Fibroblast of upper back skin (primary cell): ENCODE measurements at places on chromosomes 5 and 9.

DNA sequence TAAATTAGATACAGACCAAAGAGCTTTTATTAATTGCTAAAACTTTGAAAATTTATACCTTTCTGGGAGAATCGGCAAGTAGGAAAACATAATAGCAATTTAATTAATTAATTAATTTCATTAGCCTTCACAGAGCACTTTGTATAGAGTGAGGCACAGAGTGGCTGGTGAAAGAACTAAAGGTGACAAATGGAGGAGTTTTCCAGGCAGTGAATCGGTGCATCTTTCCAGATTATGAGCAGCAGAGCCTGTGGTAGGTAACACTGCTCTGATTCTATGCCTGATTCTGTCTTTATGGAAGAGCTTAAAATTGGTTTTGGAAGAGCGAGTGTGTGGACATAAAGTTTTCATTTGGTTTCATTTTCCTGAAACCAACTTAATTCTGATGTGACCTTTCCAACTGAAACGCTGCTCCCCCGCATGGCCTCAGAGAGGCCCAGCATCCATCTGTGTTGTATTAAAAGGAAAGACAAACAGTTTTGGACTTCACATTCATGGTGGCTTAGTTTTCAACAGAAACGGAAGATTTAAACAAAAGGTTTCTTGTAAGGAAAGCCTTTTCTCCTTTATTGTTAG, 188.9 kb upstream of the RPS23 start:
- DNase-seq = peak; percentile 64

DNA sequence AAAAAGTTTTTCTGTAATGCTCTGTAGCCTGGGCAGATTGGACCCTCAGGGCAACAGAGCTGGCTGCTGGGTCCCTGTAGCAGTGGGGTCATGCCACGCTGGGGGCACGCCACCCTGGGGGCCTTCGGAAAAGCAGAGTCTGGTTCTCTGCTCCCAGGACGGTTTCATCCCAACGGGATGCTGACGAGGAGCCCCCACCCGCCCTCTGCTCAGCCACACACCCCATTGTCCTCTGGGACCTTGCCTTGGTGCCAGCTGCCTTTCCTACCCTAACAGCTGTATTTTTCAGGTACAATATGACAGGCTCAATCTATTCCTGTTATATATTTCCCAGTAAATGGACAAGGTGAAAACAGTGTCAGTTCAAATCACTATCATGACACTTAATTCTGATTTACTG, 29.0 kb upstream of the MVB12B start:
- DNase-seq = no peak

GRCh38 chr9:118362123-118362522, 657.9 kb downstream of the TLR4 start:
- peak; percentile 61 for DNase-seq

DNA sequence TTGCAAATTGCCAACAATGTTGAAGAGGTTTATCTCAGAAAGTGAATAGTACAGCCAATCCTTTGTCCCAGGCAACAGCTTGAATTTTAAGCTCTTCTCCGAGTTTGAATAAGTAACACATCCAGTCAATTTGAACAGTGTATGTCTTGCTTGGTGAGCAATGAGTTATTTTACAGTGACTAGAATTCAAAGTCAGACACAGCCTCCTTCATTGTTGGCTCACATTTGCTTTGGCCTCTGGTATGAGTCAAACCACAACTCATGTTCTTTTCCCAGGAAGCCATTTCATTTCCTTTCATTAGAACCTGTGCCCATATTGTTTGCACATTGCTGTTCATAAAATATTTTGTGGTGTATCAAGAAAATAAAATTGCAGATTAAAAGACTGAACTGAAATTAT, 622.0 kb upstream of the DAB2 start:
- DNase-seq = peak; percentile 31

- DNase-seq = no peak
Observed at GRCh38 chr9:88957526-88957925, 33.7 kb upstream of the S1PR3 start.

DNA sequence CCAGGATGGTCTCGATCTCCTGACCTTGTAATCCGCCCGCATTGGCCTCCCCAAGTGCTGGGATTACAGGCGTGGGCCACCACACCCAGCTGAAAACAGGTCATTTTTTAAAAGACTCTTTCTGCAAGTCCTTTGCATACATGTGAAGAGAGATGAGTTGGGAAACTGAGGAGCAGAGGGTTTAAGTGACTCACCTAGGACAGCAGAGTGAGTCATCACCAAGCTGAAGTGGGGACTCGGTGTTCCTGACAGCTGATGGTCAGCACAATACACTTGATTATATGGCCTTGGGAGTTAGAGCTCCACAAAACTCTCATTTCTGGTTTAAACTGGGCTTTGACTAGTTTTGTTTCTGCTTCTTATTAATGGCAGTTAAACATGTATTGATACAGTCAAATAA, 38.1 kb upstream of the SSBP2 start:
- DNase-seq = no peak

GRCh38 chr9:31347082-31347617, 1037.3 kb upstream of the ACO1 start:
- peak; percentile 5 for DNase-seq
